ENCODE measurements at places on chromosomes 2 and 18. TPM values are rescaled to one million over a fixed set of nuclear protein-coding genes. Genes with fewer than 3 reads are reported as not detected.

The TRIM43 gene
- total RNA-seq, result not detected

- no peak overlapping the region for H3K4me3 ChIP-seq
- no peaks in the 10 kb centered on the region for H3K4me1 ChIP-seq
- H3K27ac ChIP-seq, result no peak overlapping the region
Measured at GRCh38 chr2:25089605-25090315, 47.9 kb downstream of the EFR3B start.

- no peak for DNase-seq
- H3K36me3 ChIP-seq, result no peaks in the 10 kb centered on the region
- no peak overlapping the region for H3K27ac ChIP-seq
- no peaks in the 10 kb centered on the region for H3K27me3 ChIP-seq
- H3K4me3 ChIP-seq, result no peak overlapping the region
Measured at GRCh38 chr2:177881921-177882320, 190.7 kb downstream of the PDE11A start.

- H3K4me1 ChIP-seq, result peaks cover 16% of the 10 kb centered on the region
- no peak overlapping the region for H3K4me3 ChIP-seq
- H3K27me3 ChIP-seq, result no peaks in the 10 kb centered on the region
- H3K27ac ChIP-seq, result no peak overlapping the region
Measured at GRCh38 chr2:42339191-42339912, 21.7 kb downstream of the COX7A2L start.

- no peak for DNase-seq
- peaks cover 7% of the 10 kb centered on the region for H3K27me3 ChIP-seq
- no peak overlapping the region for H3K4me3 ChIP-seq
- H3K27ac ChIP-seq, result no peak overlapping the region
- no peaks in the 10 kb centered on the region for H3K36me3 ChIP-seq
Measured at GRCh38 chr2:17544256-17544655, 3.8 kb downstream of the VSNL1 start.

- no peaks in the 10 kb centered on the region for H3K27me3 ChIP-seq
- DNase-seq, result no peak
- H3K36me3 ChIP-seq, result no peaks in the 10 kb centered on the region
- peaks cover 12% of the 10 kb centered on the region for H3K4me1 ChIP-seq
- no peak overlapping the region for H3K4me3 ChIP-seq
Measured at GRCh38 chr2:191049728-191050639, 36.0 kb upstream of the STAT1 start.

The CERKL gene
- 0.09 TPM for total RNA-seq

The EML6 gene
- 1.8 TPM for total RNA-seq

The RETREG2 gene
- total RNA-seq, result 123 TPM

GRCh38 chr2:222623756-222624309, 32.1 kb downstream of the FARSB start:
- no peak overlapping the region for H3K4me3 ChIP-seq
- no peak for DNase-seq
- H3K36me3 ChIP-seq, result peaks cover 39% of the 10 kb centered on the region
- no peak overlapping the region for H3K27ac ChIP-seq
- H3K4me1 ChIP-seq, result no peaks in the 10 kb centered on the region

- H3K4me1 ChIP-seq, result peaks cover 38% of the 10 kb centered on the region
- H3K36me3 ChIP-seq, result no peaks in the 10 kb centered on the region
- no peak overlapping the region for H3K4me3 ChIP-seq
Measured at GRCh38 chr2:53960476-53960875, 10.3 kb downstream of the PSME4 start.

DNA sequence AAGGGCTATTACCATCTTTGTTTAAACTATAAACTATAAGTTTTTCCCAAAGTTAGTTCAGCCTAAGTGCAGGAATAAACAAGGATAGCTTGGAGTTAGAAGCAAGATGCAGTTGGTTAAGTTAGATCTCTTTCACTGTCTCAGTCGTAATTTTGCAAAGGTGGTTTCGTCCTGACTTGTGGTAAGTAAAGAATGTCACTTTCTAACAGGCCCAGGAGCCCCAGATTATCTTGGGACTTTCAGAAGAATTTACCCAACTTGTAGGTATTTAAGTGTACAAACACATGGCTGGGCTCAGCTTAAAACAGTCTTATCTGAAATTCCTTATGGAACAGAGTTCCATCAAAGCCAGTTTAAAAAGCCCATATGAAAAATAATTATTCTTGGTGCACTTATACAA, 18.3 kb upstream of the FAM98A start:
- H3K4me1 ChIP-seq, result no peaks in the 10 kb centered on the region
- no peaks in the 10 kb centered on the region for H3K27me3 ChIP-seq
- H3K27ac ChIP-seq, result no peak overlapping the region
- no peaks in the 10 kb centered on the region for H3K36me3 ChIP-seq

The NETO1 gene
- not detected for total RNA-seq

The IL36B gene
- total RNA-seq, result not detected

DNA sequence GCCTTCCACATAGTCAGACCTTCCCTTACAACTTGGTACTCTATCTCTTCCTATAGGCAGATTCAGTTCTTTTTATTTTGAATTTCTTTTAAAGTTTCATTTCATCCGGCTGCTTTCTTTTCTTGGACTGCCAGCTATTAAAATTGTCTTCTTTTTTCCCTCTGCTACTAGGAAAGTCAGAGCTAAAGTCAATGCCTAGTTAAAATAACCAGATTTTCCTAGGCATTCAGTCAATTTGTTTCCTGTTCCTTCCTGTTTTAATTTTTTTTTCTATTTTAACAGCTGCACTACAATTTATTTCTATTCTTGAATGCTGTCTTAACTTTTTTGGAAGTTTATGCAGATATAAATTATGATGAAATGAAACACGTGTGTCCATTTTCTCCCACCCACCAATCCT, 84.8 kb downstream of the EVA1A start:
- DNase-seq, result no peak
- no peak overlapping the region for H3K4me3 ChIP-seq
- no peaks in the 10 kb centered on the region for H3K27me3 ChIP-seq
- H3K4me1 ChIP-seq, result no peaks in the 10 kb centered on the region

The ACTG2 gene
- not detected for total RNA-seq

DNA sequence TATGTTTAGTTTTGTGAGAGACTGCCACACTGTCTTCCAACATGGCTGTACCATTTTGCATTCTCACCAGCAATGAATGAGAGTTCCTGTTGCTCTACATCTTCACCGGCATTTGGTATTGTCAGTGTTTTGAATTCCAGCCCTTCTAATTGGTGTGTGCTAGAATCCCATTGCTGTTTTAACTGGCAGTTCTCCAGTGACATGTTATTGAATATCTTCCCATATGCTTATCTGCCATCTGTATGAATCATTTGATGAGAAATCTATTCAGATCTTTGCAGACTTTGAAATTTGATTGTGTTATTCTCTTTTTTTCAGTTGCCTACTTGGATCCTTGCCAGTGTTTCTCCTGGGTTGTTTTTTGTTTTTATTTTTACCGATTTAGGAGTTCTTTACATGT, 99.0 kb downstream of the SNTG2 start:
- H3K4me1 ChIP-seq, result no peaks in the 10 kb centered on the region
- no peaks in the 10 kb centered on the region for H3K27me3 ChIP-seq
- no peak overlapping the region for H3K4me3 ChIP-seq
- no peaks in the 10 kb centered on the region for H3K36me3 ChIP-seq

DNA sequence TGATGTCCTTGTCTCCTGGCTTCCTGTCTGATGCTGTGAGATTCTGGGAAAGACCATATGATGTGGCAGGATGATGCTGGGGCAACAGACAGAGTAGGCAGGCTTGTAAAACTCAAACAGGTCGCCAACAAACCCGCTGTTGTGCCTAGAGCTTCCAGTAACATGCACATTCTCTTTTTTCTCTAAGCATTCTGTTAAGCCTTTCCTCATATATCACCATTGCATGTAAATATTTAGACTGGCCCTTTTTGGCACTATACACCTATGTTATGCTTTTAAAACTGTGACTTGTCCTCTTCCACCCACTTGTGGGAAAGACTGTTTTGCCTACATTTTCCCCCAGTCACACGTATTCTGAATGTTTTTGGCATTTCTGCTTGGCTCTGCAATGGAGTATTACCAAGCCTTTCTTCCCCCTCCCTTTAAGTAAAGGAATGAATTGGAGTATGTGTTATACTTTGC, 250.4 kb upstream of the TANK start:
- H3K36me3 ChIP-seq, result no peaks in the 10 kb centered on the region
- H3K4me3 ChIP-seq, result no peak overlapping the region
- no peak for DNase-seq
- H3K4me1 ChIP-seq, result no peaks in the 10 kb centered on the region
- H3K27me3 ChIP-seq, result no peaks in the 10 kb centered on the region

DNA sequence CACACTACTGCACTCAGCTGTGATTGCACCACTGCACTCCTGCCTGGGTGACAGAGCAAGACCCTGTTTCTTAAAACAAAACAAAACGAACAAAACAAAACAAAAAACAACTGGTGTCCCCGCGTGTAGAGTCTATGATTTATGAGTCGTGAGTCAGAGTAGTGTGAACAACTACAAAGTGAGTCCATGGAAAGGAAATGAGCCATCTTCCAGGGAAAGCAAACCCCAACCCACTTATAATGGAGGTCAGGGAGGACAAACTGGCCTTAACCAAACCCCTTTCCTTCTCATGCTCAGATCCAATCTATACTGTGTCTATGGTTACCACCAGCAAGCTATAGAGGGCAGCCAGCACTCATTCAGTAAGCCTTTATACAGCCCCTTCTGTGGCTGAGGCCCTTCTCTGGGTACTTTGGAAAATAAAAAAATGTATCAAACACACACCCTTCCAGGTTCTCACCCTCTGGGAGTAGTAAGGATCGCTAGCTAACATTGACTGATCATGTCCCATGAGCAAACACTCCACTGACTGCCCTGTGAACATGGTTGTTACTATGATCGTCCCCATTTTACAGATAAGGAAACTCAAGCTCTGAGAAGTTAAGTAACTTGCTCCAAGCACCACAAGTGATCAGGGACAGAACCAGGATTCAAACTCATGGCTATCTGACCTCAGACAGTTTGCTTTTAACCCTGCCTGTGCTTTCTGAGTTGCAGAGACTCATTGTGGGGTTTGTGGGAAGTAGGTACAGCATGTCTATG, 24.7 kb upstream of the COLEC12 start:
- no peak for DNase-seq
- H3K36me3 ChIP-seq, result no peaks in the 10 kb centered on the region
- no peaks in the 10 kb centered on the region for H3K4me1 ChIP-seq
- H3K27ac ChIP-seq, result no peak overlapping the region
- H3K4me3 ChIP-seq, result no peak overlapping the region
- H3K27me3 ChIP-seq, result no peaks in the 10 kb centered on the region

- H3K27me3 ChIP-seq, result peaks cover 21% of the 10 kb centered on the region
- no peak overlapping the region for H3K27ac ChIP-seq
- H3K36me3 ChIP-seq, result no peaks in the 10 kb centered on the region
- no peak for DNase-seq
- H3K4me1 ChIP-seq, result peaks cover 19% of the 10 kb centered on the region
Measured at GRCh38 chr2:127219171-127220070, 678 bp downstream of the CYP27C1 start.

DNA sequence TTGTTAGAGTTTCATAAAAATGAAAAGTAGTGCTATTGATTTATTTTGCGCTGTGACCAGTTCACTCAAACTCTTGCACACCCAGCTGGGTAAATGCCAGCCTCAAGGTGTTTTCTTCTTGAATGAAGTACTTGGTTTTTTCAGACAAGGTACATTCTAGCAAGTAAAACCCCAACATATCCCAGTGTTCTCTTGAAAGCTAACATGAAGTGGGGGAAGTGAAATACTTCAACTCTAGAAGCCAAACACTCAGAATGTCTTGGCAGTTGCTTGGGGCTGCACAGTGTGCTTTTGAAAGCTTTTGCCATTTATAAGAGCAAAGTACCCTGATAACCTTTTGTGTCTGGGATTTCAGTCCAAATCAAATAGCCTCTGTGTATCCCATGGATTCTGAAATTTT, 13.4 kb downstream of the NPAS2 start:
- H3K36me3 ChIP-seq, result no peaks in the 10 kb centered on the region
- no peaks in the 10 kb centered on the region for H3K27me3 ChIP-seq
- DNase-seq, result no peak

GRCh38 chr2:172087780-172088244, 2.5 kb downstream of the DLX1 start:
- DNase-seq, result no peak
- H3K36me3 ChIP-seq, result no peaks in the 10 kb centered on the region
- peaks cover 60% of the 10 kb centered on the region for H3K4me1 ChIP-seq
- no peak overlapping the region for H3K4me3 ChIP-seq
- H3K27me3 ChIP-seq, result peaks cover 100% of the 10 kb centered on the region

DNA sequence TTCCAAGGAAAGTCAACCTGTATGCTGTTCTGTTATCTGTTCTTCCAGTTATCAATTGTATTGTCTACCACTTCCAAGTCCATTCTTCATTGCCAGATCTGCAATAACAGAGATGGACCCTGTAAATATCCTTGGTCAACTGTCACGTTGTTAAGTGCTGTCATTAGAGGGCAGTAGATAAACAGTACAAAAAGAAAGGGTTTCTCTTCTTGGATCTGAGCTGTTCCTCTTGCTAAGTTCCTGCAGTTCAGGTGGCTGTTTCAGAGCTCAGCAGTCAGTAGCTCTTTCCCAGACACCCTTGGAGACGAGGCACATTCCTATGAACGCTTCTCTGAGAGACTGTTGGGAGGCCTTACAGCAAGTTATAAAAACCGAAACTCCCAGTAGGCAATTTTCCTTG, 957.1 kb upstream of the CHAC2 start:
- H3K4me1 ChIP-seq, result no peaks in the 10 kb centered on the region
- no peak overlapping the region for H3K4me3 ChIP-seq
- DNase-seq, result no peak
- no peaks in the 10 kb centered on the region for H3K27me3 ChIP-seq
- no peak overlapping the region for H3K27ac ChIP-seq

- H3K36me3 ChIP-seq, result no peaks in the 10 kb centered on the region
- no peak overlapping the region for H3K27ac ChIP-seq
- H3K4me1 ChIP-seq, result peaks cover 90% of the 10 kb centered on the region
- DNase-seq, result no peak
Measured at GRCh38 chr2:134250840-134251461, 2.9 kb upstream of the MGAT5 start.

The OSBPL1A gene
- 3.5 TPM for total RNA-seq

DNA sequence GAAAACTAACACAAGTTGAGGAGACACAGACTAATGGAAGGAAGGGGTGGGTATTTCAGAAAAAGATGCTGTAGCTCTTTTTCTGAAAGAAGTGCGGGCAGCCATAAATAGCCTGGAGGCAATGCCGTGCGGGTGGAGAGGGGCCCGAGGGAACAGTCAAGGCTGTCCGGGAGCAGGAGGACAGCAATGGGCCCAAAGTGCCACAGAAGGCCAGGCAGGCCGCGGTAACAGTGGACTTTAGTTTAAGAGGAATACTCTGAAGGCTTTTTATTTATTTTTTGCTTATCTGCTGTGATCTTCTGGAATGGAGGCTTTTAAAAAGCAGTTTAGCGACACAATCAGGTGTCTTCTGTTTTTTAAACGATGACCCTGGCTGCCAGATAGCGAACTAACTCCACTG, 2.8 kb downstream of the ITGB1BP1 start:
- H3K36me3 ChIP-seq, result peaks cover 6% of the 10 kb centered on the region
- no peak overlapping the region for H3K27ac ChIP-seq
- H3K4me1 ChIP-seq, result peaks cover 43% of the 10 kb centered on the region
- DNase-seq, result no peak
- no peaks in the 10 kb centered on the region for H3K27me3 ChIP-seq

DNA sequence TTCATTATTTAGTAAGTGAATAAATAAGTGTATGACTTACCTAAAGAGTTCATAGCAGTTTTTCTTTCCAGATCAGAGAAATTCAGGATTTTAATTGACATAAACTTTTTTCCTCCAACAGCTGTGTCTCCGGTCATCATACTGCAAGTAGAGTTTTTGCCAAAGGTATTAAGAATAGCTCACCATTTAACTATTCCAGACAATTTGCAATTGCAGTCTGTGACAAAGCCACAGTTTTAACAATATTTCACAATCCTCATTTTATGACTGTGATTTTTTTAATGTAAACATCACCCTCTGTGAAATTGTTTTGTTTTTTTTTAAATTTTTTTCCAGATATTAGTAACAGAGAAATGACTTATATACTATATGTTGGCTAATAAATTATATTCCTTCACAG, 199.1 kb downstream of the TRIB2 start:
- H3K36me3 ChIP-seq, result no peaks in the 10 kb centered on the region
- H3K4me3 ChIP-seq, result no peak overlapping the region
- DNase-seq, result no peak
- no peaks in the 10 kb centered on the region for H3K4me1 ChIP-seq
- no peaks in the 10 kb centered on the region for H3K27me3 ChIP-seq
